ENCODE measurements at places on chromosomes 2 and 18.
A peak's percentile ranks its signal among the peaks of the same experiment; 100 is the strongest.

DNA sequence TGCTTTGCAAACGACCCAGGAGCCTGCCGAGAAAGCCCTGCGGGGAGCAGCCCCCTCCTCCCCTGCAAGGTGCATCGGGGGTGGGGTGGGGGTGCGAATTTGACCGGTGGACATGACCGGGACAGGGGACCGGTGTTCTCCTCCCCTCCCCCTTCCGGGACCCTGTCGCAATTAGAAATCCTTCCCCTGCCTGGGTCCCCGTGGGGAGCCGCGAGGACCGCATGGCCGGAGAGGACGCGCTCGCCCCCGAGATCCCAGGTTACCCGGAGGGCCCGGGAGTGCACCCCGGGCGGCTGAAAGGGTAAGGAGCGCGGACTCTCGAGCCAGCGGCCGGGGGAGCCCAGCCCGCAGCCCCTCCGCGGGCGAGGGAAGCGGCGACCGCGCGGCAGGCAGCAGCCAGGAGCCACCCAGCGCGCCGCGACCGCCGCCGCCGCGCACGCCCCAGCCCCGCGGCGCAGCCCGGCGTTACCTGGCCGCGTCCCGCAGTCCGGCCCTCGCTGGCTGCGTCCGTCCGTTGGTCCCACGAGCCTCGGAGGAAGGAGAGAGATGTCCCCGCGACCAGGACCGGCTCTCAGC, 482 bp downstream of the DLGAP1 start:
- no peak for DNase-seq

DNA sequence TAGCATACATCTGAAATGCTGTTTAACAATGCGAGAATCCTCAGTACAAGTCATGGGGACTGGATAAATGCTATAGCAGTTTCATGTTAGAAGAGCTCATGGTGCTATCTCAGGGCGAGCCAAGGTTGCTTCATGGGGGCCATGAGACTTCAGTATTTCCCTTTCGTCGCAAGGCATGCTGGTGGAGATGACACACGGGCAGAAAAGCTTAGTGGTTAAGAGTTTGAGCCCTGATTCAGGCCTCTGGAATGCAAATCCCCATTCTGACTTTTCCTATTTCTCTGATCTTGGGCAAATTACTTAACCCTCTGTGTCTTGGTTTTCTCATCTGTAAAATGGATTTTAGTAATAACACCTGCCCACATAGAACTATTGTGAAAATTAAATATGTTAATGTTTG, 57.4 kb upstream of the EPHA4 start:
- DNase-seq: no peak

GRCh38 chr2:232632904-232633412, 446 bp upstream of the EFHD1 start:
- no peak for DNase-seq

- no peak for DNase-seq
Measured at GRCh38 chr2:147456779-147457178, 388.1 kb upstream of the ACVR2A start.

DNA sequence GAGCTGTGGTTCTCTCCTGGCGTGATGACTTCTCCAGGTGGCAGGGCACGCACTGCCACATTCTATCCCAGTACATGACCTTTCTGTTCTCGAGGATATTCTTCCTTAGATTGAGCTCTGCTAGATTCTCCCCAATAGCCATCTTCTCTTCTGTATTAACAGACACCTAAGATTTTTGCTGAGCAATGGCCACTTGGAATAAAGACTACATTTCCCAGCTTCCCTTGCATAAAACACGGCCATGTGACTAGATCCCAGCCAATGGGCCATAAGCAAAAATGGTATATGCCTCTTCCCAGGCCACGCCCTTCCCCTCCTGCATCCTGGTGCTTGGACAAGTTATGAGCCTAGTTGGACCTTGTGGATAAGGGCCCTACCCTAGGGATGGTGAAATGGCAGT, 82.1 kb downstream of the EIF2AK3 start:
- peak; percentile 33 for DNase-seq

- DNase-seq: no peak
Measured at GRCh38 chr18:48949050-48949605, 1.6 kb downstream of the SMAD7 start.

- no peak for DNase-seq
Measured at GRCh38 chr2:190404487-190404886, 3.7 kb upstream of the MFSD6 start.

DNA sequence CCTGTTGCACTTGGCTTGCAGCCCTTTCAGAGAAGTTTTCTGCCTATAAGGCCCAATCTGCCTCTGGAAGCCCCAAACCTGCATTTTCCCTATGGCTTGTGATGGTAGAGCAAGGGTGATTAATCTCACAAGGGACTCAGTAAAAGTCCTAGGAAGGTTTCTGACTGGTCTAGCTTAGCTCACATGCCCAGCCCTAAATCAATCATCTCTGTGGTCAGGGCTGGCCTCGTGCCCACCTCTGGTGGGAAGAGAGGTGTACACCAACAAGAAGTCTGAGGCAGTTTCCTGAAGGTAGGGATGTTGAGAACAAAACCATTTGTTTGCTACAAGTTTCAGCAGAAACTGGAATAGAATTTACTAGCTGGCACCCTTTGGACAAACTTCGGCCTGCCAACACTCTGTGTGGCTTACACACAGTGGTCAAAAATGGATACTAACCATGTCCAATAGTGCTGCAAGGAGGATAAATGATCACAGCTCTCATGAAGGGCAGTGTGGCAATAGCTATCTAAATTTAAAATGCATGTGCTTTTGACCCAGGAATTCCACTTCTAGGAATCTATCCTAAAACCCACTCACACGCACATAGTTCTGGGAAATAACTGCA, 96.4 kb downstream of the EN1 start:
- DNase-seq: no peak

GRCh38 chr2:174325373-174326160, 9.2 kb upstream of the SP9 start:
- no peak for DNase-seq

DNA sequence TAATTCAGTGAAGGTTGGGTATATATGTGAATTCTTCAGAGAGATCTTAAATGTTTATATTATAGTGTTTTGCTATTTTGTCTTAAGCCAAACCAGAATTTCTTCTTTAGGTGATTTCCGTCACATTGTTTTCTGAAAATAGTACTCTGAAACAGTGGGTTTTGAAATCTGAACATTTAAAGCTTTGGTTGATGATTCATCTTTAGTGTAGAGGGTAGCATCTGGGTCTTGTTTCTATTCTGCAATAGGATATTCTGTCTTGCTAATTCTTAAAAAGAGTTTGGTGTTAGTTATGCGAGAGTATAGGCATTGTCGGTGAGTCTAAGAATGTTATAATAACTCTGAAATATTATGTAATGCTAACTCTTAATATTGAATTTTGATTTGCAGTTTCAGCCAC, 69.6 kb upstream of the FAM237A start:
- no peak for DNase-seq

DNA sequence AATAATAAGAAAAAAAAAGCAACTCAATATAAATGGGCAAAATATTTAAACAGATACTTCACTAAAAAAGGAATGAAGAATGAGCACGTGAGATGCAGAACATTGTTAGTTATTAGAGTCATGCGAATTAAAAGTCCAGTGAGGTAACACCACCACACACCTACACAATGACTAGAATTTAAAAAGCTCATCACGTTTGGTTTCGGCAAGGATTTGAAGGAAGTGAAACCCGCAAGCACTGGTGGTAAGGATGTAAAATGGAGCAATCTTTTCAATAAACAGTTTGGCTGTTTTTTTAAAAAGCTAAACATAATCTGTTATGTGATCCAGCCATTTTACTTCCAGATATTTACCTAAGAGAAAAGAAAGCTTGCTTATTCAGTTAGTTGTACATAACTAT, 1181.6 kb upstream of the CELF4 start:
- DNase-seq: no peak

GRCh38 chr2:196170606-196171247, 651 bp downstream of the STK17B start:
- DNase-seq: peak; percentile 53

GRCh38 chr2:219460424-219460926, 25.8 kb downstream of the SPEG start:
- DNase-seq: peak; percentile 66

- no peak for DNase-seq
Measured at GRCh38 chr2:68141875-68142274, 15.8 kb upstream of the PNO1 start.

- no peak for DNase-seq
Measured at GRCh38 chr2:42757981-42758740, 5.8 kb downstream of the OXER1 start.

- DNase-seq: no peak
Measured at GRCh38 chr18:14922031-14922430, 174.1 kb downstream of the ANKRD30B start.

DNA sequence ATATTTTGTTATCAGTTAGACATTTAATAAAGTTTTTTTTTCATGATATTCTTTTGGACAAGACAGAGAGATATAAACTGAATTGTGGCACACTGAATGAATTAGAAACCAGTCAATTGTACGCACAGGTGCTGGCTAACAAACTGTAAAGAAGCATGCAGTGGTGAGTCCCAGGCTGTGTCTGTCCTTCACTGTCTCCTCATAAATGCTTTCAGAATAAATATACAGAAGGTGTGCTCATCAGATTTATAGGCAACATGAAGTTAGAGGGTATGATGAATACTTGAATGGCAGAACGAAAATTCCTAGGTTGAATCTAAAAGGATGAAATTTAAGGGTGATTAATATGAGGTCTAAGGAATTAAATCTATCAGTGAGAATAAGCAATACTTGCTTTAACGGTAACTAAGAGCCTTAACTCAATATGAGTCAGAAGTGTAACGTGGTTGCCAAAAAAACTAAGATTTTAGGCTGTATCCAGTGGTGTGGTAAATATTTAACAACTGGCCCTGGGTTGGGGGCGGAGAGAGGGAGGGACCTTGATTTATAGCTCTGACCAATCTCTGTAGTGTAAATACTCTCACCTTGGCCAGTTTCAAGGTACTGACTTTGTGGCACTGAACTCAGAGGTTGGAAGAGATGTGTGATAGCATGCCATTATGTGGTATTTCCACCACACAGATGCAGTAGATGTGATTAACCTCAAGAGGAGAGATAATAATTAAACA, 41.9 kb upstream of the AAK1 start:
- no peak for DNase-seq

GRCh38 chr2:238277695-238278094, 10.7 kb downstream of the PER2 start:
- DNase-seq: no peak

- no peak for DNase-seq
Measured at GRCh38 chr18:29181151-29181901, 1004.4 kb upstream of the CDH2 start.

GRCh38 chr2:174171686-174172445, 76.5 kb downstream of the OLA1 start:
- no peak for DNase-seq

DNA sequence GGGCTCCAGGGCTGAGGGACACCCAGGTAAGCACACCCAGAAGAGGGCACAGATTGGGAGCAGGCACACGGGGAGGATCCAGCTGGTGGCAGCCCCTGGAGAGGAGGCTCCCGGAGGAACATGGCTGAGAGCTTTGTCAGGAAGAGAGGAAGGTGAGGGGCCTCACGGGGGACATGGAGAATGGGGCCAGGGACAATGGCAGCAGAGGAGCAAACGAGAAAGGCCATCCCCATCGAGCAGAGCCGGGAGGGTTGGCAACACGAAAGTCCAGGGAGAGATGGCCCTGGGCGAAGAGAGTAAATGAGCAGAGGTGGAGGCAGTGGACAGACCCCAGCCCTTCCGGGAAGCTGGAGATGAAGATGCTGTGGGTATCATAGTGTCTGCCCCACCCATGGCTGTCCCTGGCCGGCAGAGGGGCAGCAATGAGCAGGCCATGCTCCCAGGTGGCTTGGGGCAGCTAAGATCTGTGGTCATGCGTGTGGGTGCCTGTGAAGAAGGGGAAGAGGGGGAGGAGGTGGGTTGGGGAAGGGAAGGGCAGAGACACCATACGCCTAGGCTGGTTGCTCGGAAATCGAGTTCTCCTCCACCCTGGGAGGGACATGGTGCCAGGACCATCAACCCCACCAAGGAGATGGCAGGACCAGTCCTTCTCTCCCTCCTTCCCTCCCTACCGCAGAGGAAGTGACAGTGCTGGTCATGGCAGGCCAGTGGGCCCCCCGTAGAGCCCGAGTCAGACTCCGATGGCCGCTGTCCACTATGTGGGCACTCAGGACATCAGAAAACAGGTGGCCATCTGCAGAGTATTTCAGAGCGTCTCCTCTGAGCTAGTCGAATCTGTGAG, 191.7 kb downstream of the NDUFA10 start:
- DNase-seq: no peak

DNA sequence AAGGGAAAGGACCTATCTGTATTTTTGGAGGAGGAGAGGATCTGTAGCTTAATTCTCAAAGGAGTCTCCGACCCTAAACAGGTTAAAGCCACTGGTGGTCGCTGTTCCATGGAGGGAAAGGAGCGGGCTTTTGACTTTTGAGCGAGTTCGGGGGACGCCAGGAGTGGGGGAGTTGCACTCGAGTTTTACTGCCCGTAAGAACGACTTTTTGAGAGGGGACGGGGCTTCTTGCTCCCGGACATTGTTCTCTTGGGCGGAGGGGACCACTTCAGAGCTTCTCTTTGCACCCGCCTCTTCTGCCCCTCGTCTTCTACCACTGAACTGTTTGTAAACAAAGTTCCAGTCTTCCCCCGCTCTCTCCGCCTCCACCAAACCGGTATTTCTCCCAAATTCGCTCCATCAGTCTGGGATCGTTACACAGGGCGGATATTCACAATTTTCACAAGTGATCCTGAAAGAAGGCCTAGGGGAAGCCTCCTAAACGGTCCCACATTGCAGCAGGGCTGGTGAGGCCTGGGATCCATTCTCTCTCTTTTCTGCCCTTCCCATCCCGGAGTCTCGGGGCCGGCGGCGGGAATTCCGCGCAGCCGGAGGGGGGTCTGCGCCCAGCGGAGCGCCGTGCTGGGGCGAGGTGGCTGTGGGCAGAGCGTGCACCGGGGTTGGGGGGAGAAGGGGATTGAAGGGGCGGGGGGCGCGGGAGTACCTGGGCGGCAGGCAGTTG, 6.6 kb downstream of the DLX2 start:
- no peak for DNase-seq

- no peak for DNase-seq
Measured at GRCh38 chr18:9082711-9083510, 19.6 kb upstream of the NDUFV2 start.

DNA sequence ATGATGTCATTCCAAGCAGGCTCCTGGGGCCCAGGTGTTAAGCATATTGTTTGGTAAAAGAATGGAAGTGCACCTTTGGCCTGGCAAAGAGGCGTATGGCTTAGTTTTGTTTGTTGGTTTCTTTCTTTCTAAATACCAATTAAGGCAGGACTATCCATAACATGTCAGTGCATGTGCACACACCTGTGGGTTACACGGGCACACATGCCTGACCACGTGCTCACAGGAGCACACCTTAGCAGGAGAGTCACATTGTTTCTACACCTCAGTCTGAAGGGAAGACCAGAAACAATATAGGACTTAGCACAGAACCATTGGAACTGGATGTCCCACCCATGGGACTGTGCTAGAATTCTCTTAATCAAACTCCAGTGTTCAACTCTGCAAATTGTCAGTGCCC, 127.8 kb downstream of the FBXO15 start:
- DNase-seq: no peak

DNA sequence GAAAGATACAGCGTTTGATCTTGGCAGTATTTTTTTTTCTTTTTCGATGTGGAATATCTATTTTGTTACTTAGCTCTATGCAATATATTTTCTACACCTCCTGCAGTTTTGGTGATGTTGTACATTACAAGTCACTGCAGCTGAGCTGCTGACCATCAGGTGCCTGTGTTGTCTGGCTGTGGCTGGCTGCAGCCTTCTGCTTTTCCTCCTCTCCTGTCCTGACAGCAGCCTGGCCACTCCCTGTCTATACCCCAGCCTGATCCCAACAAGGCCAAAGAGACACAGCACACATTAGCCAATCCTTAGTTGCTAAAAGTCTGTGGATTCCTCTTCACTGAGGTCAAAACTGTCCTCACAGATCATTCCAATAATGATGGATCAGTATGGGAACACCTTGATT, 222.3 kb downstream of the MYT1L start:
- DNase-seq: no peak

Data from NCI-H2227 treated with DMSO at 0.1 percent for 48 hours (cell line).